ENCODE measurements at places on chromosomes 2 and 18.

DNA sequence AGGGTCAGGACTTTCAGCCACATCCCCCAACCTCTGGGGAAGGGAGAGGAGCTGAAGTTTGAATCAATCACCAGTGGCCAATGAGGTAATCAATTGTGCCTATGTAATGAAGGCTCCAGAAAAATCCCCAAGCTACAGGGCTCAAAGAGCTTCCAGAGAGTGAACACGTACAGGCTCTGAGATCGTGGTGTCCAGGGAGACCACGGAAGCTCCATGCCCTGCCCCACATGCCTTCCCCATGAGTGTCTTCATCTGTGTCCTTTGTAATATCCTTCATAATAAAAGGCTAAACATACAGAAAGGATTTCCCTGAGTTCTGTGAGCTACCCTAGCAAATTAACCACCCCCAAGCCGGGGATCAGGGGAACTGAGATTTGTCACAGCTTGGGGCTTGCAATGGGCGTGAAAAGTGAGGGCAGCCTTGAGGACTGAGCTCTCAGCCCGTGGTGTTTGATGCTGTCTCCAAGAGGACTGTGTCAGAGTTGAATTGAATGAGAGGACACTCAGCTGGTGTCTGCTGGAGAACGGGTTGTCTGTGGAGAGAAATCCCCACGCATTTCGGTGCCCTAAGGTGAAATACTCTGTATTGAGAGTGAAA, 25.5 kb upstream of the TUBB6 start:
- no peak for DNase-seq

GRCh38 chr2:200635251-200635650, 49.4 kb downstream of the AOX1 start:
- DNase-seq = no peak

- DNase-seq = no peak
Observed at GRCh38 chr2:239887604-239888003, 137.5 kb downstream of the NDUFA10 start.

- DNase-seq = no peak
Observed at GRCh38 chr18:6624661-6625311, 104.7 kb upstream of the ARHGAP28 start.

DNA sequence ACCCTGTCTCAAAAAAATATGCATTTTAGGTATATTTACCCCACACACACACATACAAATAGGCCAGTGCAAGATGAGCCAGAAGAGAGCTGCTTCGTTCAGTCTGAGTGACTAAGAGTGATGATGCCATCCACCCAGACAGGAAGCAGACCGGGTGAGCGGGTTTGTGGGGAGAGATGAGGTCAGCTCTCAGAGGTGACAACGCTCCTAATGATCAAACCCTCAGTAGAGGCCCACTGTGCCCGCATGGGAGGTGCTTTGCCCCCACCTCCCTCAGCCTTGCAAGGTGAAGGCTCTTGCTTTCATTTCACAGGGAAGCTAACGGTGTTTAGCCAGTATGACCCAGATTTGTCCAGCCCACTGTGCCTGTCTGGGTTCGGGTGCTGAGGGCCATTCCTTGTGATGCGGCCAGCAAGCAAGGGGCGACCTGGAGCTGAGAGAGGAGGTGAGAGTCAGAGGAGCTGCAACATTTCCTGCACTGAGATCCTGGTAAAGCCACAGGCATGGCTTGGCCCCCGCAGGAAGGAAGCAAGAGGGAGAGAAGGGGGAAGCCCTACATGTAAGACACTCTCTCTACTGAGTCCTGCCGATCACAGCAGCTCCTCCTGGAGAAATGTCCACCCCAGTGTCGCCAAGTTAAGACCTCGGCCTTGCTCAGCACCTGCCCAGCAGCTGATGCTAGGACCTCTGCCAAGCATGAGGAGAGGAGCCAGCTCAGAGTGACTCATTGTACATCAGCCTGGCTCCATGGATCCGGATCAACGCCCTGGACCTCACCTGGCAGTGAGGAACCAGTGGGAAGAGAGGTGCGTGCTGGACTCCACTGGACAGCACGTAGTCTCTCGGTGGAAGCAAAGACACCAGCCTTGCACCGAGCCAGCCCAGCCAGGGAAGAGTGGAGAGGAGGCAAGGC, 37.0 kb downstream of the NIFK start:
- DNase-seq = peak; percentile 93

- no peak for DNase-seq
Observed at GRCh38 chr18:36185157-36185556, 2.1 kb upstream of the MOCOS start.

GRCh38 chr2:207418419-207418818, 111.3 kb upstream of the CREB1 start:
- no peak for DNase-seq

DNA sequence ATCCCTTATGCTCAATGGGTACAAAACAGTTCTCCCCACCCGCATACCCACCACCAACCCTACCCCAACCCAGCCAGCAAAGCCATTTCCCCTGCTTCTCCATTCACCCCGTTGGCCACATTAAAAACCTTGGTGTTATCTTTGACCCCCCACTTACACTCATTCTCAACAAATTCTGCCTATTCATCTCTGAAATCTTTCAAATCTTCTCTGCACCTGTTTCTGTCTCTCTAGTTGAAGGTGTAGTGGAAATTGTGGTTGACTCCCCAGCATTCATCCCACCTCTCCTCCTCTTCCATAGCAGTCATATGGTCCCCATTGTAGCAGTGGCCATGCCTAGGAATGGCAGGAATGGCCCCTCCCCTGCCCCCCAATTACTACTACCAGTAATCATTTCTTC, 20.5 kb upstream of the TET3 start:
- no peak for DNase-seq

- DNase-seq = no peak
Observed at GRCh38 chr2:231410293-231411004, 14.9 kb downstream of the B3GNT7 start.

- peak; percentile 19 for DNase-seq
Observed at GRCh38 chr18:36095936-36096519, 28.7 kb upstream of the RPRD1A start.

- DNase-seq = no peak
Observed at GRCh38 chr2:26584191-26584590, 57.0 kb downstream of the CIB4 start.

DNA sequence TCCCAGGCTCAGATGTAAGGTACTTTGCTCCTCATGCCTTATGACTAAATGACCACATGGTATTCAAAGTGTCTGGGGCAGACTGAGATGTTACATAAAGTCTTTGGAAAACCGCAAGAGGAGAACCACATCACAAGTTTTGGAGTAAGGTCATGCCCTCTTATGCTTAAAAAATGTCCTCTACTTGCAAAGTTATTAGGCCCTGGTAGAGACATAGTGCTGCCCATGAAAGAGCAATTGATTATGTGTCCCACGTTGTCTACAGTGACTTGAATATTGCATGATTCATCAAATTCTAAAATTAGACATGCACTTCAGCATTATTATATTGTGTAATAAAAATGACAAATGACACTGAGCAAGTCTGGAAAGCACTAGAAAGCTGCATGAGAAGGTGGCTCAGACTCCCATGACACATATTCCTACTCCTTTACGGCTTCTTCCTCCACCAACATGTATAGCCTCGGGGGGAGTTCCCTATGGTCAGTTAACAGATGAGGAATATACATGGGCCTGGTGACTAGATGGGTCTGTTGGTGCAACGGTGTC, 602.6 kb upstream of the VRK2 start:
- no peak for DNase-seq

- DNase-seq = no peak
Observed at GRCh38 chr2:52288596-52288995, 1256.7 kb upstream of the NRXN1 start.

DNA sequence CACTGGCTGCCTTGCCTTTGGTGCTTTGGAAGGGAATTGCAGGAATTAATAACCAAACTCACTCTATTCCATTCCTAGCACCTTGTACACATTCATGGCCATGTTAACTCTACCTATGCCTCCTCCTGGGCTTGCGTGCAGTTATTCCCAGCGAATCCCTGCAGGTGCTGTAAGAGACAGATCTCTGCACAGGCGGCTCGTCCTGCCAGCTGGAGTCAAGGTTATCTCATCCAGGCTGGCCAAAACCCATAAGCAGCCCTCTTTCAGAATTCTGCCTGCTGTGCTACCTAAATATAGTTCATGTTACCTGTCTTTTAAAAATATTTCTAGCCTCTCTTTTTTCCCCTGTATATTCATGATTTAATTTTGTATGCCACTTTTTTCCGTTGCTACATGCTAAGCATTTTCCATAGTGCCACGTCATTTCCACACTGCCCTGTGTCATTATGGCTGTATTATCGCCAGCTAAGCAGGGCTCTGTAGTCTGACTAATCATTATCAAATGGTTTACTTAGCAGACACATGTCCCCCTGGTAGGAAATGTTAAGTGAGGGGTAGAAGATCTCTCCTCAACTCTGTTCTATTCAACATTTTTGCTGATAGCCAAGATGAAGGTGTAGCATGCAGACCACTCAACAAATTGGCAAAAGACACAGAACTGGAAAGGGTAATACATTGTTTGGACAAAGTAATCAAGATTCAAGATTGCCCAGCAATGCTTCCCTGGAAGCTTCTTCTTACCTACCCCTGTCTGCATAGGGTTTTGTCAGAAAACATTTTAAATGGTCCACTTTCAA, 79.7 kb upstream of the TAF1B start:
- no peak for DNase-seq

DNA sequence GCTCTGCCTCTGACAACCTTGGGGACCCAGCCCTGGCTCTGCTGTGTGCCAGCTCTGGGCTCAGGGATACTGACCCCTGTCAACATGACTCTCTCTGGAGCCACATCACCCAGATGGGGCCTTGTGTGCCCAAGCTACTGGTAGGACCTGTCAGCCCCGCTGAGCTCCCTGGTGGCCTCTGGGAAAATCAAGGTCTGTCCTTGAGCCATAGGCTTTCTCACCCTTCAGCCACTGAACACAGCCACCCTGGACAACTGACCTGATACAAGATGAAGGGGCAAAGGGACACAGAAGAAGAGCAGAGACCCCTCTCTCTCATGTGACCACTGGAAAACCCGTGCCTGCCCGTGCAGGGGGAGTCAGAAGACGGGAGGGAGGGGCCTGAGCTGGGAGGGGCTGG, 7.8 kb downstream of the CCDC74A start:
- DNase-seq = no peak

- no peak for DNase-seq
Observed at GRCh38 chr2:200422071-200422470, 87.8 kb downstream of the KCTD18 start.

DNA sequence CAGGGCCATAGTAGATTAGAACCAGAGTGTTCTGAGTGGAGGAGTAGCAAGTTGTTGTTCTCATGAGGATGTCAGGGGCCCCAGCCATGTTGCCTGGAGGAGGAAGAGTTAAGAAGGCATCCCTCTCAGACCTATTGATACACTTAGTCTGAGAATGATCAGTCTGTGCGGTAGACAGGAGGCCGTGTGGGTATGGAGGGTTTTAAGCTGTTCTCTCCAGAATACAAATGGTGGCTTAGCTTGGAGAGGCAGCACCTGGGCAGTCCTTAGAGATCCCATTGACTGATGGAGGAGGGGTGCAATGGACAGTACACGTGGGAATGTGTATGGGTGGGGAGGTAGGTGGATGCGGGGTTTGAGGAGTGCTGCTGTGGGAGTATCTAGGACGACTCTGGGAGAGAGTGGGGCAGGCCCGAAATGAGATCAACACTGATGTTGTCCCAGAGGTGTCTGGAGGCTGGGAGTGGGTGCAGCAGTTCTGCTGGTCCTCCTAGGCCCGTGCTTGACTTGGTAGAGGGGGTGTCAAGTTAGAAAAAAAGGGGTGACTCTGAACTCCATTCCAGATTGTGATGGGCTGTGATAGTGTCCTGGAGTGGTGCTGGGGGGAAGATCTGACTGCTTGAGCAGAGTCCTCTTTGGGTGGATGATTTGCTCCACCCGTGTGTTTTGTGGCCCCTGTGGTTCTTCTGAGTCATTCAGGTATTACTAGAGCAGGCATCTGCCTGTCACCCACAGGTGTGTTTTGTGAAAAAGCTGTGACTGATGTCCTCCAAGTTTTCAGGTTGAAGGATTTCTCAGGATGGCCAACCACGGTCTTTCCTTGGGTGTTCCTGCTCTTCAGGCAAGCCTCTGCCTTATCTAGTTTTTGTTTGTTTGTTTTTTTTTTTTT, 44.7 kb downstream of the C2orf42 start:
- no peak for DNase-seq

DNA sequence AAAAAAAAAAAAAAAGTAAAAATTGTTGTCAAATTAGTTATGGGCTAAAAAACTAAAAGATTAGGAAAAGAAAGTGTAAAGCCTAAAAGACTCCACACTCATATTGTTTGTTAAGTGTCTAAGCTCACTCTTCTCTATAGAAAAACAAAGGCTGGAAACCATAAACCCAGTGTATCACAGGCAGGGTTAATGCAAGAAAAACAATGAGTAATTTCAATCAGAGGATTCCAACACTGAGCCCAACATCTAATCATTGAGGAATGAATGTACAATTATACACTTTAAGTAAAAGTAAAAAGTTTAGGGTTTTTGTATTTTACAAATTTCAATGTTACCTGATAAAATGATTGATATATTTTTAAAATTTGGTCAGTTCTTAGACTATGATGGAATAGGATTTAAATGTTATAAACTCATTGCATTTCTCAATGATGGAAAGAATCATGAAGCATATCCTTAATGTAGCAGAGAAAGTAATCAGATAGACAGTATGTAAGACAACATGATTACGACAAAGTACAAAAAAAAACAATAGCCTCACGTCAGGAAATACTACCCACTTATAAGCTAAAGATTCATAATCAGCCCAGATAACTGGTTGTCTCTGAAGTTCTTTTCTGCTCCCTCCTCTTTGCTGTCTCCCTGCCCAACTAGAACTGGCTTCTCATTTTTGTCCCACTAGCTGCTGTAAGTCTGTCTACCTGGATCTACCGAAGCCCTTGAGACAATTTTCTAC, 44.5 kb upstream of the SP3 start:
- DNase-seq = no peak

GRCh38 chr2:88192613-88193012, 22.5 kb downstream of the THNSL2 start:
- DNase-seq = no peak

DNA sequence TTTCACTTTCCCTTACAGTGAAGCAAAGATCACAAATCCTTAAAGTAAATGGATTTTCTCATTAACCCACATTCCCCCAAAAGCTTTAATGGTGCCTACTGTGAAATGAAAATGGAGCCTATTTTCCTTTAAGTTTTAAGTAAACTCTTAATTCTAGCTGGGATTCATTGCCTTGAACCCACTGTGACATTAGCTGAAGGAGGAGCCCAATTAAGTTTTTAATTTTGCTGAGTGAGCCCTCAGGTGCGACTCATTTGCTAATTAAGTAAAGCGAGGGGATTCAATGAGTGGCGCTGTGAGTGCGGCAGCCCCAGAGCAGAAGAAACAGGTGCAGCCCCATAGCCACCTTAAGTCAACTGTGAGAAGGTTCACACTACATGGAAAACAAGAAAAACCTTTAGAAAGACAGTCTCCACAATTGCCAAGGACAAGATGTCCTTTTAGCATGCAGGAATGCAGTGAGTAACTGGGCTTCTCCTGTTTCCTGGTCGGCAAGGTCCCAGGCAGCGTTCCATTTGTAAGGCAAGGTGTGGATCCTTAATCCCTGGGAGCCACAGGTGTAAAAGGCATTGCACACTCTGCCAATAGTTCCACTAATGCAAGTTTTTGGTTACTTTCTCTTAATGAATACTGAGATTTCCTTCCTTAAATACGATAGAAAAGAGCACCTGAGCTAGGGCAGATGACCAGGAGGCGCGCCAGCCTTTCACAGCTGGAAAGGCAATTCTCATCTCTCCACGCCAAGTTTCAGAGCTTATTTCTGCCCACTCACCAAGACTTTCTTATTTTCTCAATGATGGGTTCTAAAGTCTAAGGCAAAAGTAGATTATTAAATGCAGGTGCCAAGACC, 87.7 kb downstream of the TMEM18 start:
- no peak for DNase-seq
